ENCODE measurements at places on chromosomes 7 and 10.

DNA sequence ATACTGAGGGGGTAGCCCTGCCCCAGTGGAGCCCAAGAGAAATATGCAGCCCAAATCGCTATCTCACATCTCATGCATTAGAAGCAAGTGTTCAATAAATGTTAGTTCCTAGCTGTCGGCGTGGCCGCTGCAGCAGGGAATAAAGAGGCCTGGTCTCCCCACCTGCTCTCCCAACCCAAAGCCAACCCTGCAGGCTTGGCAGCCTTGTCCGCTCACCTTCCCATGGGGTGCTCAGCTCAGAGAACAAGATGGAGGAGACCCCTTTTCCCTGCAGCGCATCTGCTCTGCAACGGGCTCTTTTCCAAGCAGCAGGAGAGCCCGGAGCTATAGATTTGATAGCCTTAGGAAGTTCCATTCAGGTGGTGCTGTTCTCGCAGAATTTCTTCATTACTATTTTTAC, 12.0 kb upstream of the DOCK1 start:
- DNase-seq: no peak

GRCh38 chr7:150923196-150923595, 54.9 kb downstream of the KCNH2 start:
- DNase-seq: no peak

GRCh38 chr7:29622335-29623265, 59.0 kb downstream of the PRR15 start:
- DNase-seq: no peak

DNA sequence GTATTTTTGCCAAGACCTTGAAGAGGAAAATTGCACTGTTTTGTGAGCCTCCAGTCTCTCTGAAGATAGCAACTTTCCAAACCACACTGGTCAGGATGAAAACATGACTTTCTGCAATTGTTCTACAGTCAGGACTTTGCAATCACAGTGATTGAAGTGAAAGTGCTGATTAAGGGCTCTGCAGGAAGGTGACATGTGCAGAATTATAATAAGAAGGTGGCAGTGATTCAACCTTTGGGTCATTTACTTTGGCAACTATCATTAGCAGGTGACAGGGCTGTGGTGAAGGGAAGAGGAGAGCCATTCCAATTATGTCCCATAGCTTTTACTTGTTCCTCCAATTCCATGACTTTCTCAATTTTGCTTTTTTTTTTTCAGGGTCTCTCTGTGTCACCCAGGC, 350.0 kb upstream of the FZD8 start:
- no peak for DNase-seq

- no peak for DNase-seq
These were observed 80.2 kb upstream of the PRR15 start for GRCh38 chr7:29483219-29484104.

GRCh38 chr10:29412485-29412884, 123.6 kb downstream of the LYZL1 start:
- DNase-seq: no peak

- DNase-seq: no peak
These were observed 22.9 kb downstream of the IKZF1 start for GRCh38 chr7:50327443-50327842.

GRCh38 chr10:86360657-86361056, 5.9 kb downstream of the GRID1 start:
- no peak for DNase-seq

DNA sequence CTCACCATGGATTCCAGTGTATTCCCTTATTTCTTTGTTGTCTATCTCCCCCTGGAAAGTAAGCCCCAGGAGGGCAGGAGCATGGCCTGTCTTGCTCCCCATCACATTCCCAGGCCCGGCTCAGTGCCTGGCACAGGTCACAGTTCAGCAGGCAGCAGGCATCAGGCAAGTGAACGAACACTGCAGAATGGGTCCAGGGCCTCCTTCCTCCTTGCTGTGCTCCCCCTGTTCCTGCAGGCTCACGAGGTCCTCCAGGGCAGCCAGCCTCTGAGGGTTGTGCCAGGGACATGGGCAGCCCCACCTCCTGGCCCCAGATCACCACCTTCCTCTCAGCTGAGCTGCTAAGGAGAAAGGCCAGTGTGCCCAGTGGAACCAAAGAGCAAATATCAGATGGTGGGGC, 41.8 kb downstream of the PDLIM1 start:
- DNase-seq: no peak
